ENCODE measurements at places on chromosomes 2 and 18. TPM values are rescaled to one million over a fixed set of nuclear protein-coding genes. Genes with fewer than 3 reads are reported as not detected.

DNA sequence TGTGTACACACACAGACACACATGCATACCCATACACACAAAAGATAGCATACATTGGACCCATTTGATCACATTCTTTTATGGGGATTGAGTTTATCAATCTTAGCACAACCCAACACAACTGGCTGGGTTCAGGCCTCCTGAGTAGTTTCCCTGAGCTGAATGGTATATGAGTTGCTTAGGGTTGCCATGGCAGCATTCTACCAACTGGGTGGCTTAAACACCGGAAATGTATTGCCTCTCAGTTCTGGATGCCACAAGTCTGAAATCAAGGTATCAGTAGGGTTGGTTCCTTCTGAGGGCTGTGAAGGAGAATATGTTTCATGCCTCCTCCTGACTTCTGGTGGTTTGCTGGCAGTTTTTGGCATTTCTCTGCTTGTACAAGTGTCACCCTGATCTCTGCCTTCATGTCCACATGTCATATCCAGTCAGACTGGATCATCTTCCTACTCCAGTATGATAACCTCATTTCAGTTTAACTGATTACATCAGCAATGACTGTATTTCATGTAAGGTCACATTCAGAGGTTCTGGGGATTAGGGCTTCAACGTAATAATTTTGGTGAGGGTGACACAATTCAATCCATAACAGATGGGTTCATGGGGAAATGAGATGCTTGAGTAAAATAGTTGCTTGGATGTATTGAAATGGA is 212.7 kb downstream of the KCNE4 start:
- DNase-seq, result no peak
- H3K4me3 ChIP-seq, result no peak overlapping the region
- H3K36me3 ChIP-seq, result no peaks in the 10 kb centered on the region
- no peaks in the 10 kb centered on the region for H3K27me3 ChIP-seq

DNA sequence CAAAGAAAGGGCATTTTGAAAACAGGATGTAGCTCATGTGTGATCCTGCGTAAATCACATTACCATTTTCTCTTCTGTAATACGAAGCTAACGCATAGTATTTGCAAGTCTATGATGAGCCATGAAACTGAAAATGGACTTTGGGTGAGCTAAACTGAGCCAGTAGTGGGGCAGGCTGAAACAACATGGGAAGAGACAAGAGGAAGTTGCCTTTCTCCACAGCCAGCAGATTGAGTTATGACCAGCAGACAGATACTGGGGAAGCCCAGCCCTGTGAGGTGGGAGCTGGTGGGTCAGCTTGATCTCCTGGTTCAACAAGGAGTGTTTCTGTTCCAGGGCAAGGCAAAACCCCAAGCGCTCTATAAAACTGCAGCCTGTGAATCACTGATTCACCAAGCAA is 11.8 kb downstream of the CYRIA start:
- no peaks in the 10 kb centered on the region for H3K36me3 ChIP-seq
- no peak overlapping the region for H3K4me3 ChIP-seq
- no peaks in the 10 kb centered on the region for H3K27me3 ChIP-seq
- H3K4me1 ChIP-seq, result peaks cover 75% of the 10 kb centered on the region
- H3K27ac ChIP-seq, result peak overlapping the region; percentile 82
- DNase-seq, result no peak

- H3K4me3 ChIP-seq, result peak overlapping the region; percentile 51
- H3K27ac ChIP-seq, result peak overlapping the region; percentile 51
- H3K4me1 ChIP-seq, result peaks cover 18% of the 10 kb centered on the region
Observed at GRCh38 chr2:130727286-130727924, 1.5 kb upstream of the GPR148 start.

DNA sequence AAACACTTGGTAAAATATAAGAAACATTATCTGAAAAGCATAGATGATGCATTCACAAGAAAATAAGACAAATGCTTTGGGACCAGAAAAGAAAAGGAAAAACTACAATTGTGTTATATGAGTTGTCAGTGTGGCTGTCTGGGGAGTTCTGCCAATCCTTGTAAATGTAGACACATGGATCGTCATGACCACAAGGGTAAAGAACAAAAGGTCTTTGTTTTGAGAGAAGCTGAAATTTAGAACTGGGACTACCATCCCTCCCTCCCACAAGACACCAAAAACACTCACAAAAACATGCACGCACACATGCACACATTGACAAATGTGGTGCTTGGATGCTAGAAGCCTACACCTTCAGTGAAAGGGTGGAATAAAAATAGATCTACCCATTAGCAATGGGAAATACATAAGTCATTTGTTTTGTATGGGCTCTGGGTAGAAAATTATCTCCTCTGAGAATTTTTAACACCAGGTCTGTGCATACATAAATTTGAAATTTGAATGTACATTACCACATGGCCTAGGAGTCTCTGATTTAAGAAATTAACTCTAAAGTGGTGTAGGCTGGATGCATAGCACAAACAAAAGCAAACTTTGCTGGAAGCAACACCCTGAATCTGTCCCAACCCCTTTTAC is 266.2 kb upstream of the SLC39A10 start:
- H3K27me3 ChIP-seq, result no peaks in the 10 kb centered on the region
- H3K36me3 ChIP-seq, result no peaks in the 10 kb centered on the region
- DNase-seq, result no peak
- H3K4me3 ChIP-seq, result no peak overlapping the region

DNA sequence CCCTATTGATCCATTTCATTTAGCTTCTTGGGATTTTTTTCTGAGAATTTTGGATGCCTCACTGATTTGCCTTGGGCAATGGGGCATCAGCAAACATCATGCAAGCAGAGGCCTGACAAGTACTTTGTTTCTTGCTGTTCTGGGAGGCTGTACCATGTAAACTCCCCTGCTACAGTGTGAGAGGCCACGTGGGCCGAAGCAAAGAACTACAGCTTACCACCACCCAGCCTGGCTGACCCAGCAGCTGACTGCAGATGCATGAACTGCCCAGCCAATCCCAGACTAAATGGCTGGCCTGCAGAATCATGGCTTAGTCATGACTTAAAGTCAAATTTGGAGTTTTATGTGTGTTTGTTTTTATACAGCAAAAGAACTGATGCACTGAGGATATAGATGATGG is 579.9 kb downstream of the CNTNAP5 start:
- DNase-seq, result no peak
- no peak overlapping the region for H3K4me3 ChIP-seq
- H3K4me1 ChIP-seq, result no peaks in the 10 kb centered on the region
- H3K27me3 ChIP-seq, result no peaks in the 10 kb centered on the region

- no peaks in the 10 kb centered on the region for H3K27me3 ChIP-seq
- no peak overlapping the region for H3K27ac ChIP-seq
- no peaks in the 10 kb centered on the region for H3K4me1 ChIP-seq
- H3K36me3 ChIP-seq, result no peaks in the 10 kb centered on the region
- DNase-seq, result no peak
Observed at GRCh38 chr2:195626507-195626906, 30.5 kb upstream of the SLC39A10 start.

DNA sequence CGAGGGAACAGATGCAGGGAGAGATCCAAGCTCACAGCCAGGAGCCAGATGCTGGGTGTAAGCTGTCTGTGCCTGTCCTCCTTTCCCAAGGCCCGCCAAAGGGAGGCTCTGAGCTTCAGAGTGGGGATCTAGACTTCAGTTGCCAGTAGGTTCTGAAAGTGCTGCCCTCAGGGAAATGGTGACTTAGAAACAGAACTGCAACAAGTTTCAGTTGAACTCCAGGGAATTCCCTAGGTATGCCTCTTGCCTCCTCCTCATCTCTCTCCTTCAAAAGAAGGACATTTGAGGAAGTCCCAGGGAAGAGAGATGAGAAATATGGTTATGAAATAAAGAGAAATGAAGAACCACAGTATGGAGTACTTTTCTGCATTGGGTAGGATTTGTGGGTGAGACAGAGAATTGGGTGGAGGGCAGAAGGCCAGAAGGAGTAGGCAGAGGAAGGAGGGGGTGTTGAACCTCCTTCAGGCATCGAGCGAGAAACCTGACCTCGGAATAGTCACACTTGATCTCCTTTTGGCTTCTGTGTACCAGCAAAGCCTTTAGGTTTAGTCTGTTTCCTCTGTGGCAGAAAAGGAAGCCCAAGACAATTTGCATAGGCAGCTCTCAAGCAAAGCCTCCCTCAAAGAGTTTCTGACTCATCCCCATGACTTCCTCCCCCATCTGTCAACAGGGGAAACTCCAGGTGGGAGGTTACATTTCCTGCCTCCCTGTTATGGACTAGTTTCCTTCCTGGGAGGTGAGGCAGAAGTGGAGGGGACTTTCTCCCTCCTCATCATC is 45.7 kb downstream of the QPCT start:
- DNase-seq, result no peak
- H3K4me1 ChIP-seq, result no peaks in the 10 kb centered on the region
- peak overlapping the region; percentile 25 for H3K27ac ChIP-seq
- no peaks in the 10 kb centered on the region for H3K27me3 ChIP-seq

DNA sequence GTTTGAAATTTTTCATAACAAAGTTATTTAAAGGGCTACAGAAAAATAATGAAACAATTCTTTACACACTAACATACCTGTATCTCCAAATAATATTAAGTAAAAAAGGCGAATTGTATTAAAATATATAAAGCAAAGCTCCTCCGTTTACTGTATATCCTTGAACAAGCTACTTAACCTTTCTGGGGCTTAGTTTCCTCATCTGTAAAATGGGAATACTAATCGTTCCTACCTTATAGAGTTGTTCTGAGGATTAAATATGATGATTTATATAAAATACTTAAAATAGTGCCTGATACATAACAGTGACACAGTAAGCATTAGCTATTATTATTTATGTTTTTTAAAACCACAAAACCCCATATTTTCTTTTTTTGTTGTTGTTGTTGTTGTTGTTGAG is 13.3 kb downstream of the SLC25A12 start:
- H3K4me3 ChIP-seq, result no peak overlapping the region
- H3K27ac ChIP-seq, result peak overlapping the region; percentile 64

DNA sequence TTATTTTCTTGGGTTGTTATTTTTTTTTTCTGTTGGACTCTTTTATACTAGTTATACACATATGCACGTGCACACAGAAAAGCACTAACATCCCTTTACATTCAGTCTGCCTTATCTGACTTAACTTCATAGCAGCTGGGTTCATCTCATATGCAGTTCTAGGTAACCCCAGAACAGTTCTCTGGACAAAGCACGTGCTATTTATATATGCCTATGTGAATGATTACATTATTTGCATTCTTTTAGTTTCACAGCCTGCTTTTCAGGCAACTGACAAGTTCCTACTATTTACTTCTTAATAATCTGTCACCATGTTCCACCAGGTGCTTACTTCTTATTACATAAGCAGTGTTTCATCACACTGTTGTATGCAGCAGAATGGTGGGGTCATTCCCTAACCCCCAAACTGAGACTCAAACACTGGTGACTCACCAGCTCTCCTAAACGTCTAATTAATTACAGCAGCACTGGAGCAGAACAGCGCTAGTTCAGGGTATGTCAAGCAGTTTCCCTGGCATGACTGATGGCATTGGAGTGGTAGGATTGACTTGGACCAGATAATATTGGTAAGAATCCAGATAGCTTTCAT is 372.8 kb downstream of the CLIP4 start:
- H3K4me3 ChIP-seq, result no peak overlapping the region
- no peaks in the 10 kb centered on the region for H3K27me3 ChIP-seq
- H3K27ac ChIP-seq, result no peak overlapping the region
- H3K4me1 ChIP-seq, result no peaks in the 10 kb centered on the region

The CHRNA1 gene
- 1.2 TPM for polyA plus RNA-seq

The RBKS gene
- 5.1 TPM for polyA plus RNA-seq

The SLC9A4 gene
- 0.04 TPM for polyA plus RNA-seq

The MLPH gene
- 56.2 TPM for polyA plus RNA-seq

The DTNA gene
- 5.4 TPM for polyA plus RNA-seq

The CRYBA2 gene
- polyA plus RNA-seq, result 1.4 TPM

The PSD4 gene
- 51.6 TPM for polyA plus RNA-seq

The TNFAIP6 gene
- polyA plus RNA-seq, result 1.4 TPM

The TEX44 gene
- polyA plus RNA-seq, result not detected

The CXCR4 gene
- polyA plus RNA-seq, result 255 TPM

The SULT1C4 gene
- 1.0 TPM for polyA plus RNA-seq

All from sigmoid colon (tissue), 7 donors.